DMS53 (cell line): ENCODE measurements at places on chromosomes 2 and 18.

DNA sequence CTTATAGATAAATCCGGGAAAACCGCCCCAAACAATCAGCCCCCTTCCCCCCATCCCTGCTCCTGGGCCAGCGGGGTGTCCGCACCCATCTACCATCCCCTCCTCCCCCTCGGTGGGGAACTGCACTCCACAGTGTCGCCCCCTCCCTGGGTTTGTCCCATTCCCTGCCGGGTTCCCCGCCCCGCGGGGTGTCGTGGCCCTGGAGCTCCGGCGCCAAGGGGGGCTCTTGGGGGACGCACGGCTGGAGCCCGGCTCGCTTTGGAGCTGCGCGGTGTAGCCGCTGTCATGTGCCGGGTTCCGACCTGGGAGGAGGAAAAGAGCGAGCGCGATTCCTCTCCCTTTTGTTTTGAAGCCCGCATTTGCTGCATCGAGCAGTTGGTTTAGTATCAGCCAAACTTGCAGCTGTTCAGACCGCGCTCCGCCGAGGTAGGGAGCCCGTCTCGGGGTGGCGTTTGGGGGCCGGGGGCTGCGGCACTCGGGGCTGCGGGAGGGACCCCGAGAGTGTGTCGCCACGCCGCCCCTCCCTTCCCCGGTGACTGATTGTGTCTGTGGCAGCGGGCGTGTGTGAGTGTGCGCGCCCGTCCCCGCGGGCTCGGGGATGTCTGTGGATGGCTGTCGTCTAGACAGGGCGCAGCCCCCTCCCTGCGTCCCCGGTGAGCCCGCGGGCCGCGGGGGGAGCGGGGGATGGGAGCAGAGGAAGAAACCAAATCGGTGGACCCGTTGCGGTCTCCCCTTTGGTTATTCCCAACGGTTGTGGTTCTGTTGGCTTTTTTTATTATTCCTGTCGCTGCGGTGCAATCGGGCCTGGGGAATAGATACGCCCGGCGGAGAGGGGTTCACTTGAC lies 797 bp downstream of the CTIF start:
- DNase-seq: peak; percentile 87

GRCh38 chr2:126658905-126659561 lies 3.1 kb downstream of the GYPC start:
- no peak for DNase-seq

DNA sequence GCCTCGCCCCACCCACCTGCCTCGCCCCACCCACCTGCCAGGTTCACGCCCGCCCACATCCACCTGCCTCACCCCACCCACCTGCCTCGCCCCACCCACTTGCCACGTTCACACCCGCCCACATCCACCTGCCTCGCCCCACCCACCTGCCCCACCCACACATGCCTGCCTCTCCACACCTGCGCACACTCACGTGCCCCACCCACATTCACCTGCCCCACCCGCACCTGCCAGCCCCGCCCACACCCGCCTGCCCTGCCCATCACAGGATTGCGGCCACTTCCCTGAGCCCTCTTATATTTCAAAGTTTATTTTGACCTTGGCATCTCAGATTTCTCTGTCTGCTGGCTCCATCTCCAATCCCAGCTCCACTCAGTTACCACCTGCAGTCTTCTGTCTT lies 217.5 kb upstream of the SOX11 start:
- no peak for DNase-seq

GRCh38 chr2:65165558-65165957 lies 35.7 kb upstream of the RAB1A start:
- DNase-seq: no peak

- no peak for DNase-seq
Measured at GRCh38 chr2:226155093-226155875, 644.3 kb downstream of the IRS1 start.
